ENCODE measurements at places on chromosomes 5 and 9. TPM values are rescaled to one million over a fixed set of nuclear protein-coding genes. Genes with fewer than 3 reads are reported as not detected.

DNA sequence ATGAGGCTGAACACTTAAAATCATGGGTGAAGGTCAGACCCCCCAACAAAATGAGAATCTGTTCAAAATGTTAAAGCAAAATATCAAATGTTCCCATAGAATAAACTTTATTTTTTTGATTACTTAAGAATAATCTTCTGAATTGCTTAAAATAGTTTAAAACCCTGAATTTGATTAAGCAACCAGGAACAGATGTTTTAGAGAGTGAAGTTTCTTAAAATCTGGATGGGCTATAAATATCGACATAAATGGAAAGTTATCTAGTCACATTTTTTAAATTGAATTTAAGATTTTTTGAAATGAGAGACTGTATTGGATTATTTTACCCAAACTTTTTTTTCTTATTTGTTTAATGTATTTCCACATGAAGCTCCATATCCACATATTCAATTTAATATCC, 98.5 kb downstream of the ADAMTS12 start:
- no peak for DNase-seq
- peaks cover 5% of the 10 kb centered on the region for H3K4me1 ChIP-seq
- H3K4me3 ChIP-seq = no peak overlapping the region
- H3K27ac ChIP-seq = no peak overlapping the region

DNA sequence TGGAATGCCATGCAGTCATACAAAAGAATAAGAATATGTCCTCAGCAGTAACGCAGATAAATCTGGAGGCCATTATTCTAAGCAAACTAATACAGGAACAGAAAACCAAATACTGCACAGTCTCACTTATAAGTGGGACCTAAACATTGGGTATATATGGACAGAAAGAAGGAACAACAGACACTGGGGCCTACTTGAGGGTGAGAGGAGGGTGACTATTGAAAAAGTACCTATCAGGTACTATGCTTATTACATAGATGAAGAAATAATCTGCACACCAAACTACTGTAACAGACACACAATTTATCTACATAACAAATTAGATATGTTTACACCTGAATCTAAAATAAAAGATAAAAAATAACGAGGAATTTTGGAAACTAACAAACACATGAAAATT, 38.8 kb downstream of the MEIKIN start:
- H3K27ac ChIP-seq = no peak overlapping the region
- no peak for DNase-seq
- H3K4me3 ChIP-seq = no peak overlapping the region
- H3K27me3 ChIP-seq = no peaks in the 10 kb centered on the region
- H3K36me3 ChIP-seq = no peaks in the 10 kb centered on the region

GRCh38 chr5:160260881-160261815, 31.8 kb downstream of the FABP6 start:
- no peak for DNase-seq
- H3K27ac ChIP-seq = no peak overlapping the region
- peaks cover 18% of the 10 kb centered on the region for H3K4me1 ChIP-seq
- H3K36me3 ChIP-seq = peaks cover 8% of the 10 kb centered on the region
- H3K4me3 ChIP-seq = no peak overlapping the region

HMMR gene
- total RNA-seq = 54.8 TPM

GRCh38 chr9:14318934-14319580, 5.1 kb upstream of the NFIB start:
- peaks cover 58% of the 10 kb centered on the region for H3K4me1 ChIP-seq
- no peak for DNase-seq

DNA sequence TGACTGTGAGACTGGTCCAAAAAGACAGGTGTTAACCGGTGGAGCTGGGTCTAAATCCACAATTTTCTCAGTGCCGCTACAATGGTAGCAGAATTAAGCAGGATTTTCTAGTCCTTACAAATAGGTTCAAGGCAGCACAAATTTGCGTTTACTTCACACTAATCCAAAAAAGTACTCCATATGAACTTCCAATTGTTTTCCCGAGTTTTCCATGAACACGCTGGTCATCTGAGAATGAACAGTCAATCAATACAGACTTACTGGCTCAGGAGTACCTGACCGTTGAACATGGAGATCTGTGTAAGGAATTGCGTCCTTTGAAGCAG, 709 bp downstream of the SLC35D2 start:
- H3K4me3 ChIP-seq = peak overlapping the region; percentile 74
- H3K27me3 ChIP-seq = no peaks in the 10 kb centered on the region
- H3K4me1 ChIP-seq = peaks cover 18% of the 10 kb centered on the region
- peaks cover 9% of the 10 kb centered on the region for H3K36me3 ChIP-seq

NUTM2G gene
- 1.6 TPM for total RNA-seq

DNA sequence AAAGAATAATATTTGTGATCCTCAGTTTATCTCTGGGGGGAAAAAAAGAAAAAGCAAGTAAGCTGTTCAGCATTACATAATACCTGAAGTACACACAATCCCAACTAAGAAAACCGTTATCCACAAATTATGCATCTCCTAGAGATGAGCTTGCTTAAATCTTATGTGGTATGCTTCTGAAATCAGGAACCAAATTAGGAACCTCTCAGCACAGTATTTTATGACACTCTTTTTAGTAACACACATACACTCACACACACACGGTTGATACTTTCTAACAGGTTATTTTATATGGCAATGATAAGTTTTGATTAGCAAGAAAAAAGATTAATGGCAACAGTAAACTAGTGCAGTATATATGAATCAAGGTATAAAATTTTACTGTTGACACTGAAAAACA, 1.2 kb upstream of the ZNF510 start:
- peak overlapping the region; percentile 56 for H3K4me3 ChIP-seq
- no peaks in the 10 kb centered on the region for H3K27me3 ChIP-seq
- DNase-seq = no peak
- no peak overlapping the region for H3K27ac ChIP-seq
- peaks cover 19% of the 10 kb centered on the region for H3K4me1 ChIP-seq

RETREG1 gene
- 2.3 TPM for total RNA-seq

GRCh38 chr5:103461243-103461642, 101.3 kb downstream of the NUDT12 start:
- no peaks in the 10 kb centered on the region for H3K36me3 ChIP-seq
- no peak overlapping the region for H3K4me3 ChIP-seq
- no peaks in the 10 kb centered on the region for H3K4me1 ChIP-seq
- no peak for DNase-seq
- H3K27me3 ChIP-seq = no peaks in the 10 kb centered on the region
- H3K27ac ChIP-seq = no peak overlapping the region

GRCh38 chr5:88818296-88818695, 64.7 kb downstream of the MEF2C start:
- H3K27ac ChIP-seq = no peak overlapping the region
- no peak for DNase-seq
- H3K36me3 ChIP-seq = no peaks in the 10 kb centered on the region
- H3K27me3 ChIP-seq = no peaks in the 10 kb centered on the region

SLC1A1 gene
- total RNA-seq = 8.8 TPM

- H3K27me3 ChIP-seq = no peaks in the 10 kb centered on the region
- DNase-seq = no peak
- no peak overlapping the region for H3K27ac ChIP-seq
- no peak overlapping the region for H3K4me3 ChIP-seq
Measured at GRCh38 chr5:68441309-68442073, 225.9 kb downstream of the PIK3R1 start.

DNA sequence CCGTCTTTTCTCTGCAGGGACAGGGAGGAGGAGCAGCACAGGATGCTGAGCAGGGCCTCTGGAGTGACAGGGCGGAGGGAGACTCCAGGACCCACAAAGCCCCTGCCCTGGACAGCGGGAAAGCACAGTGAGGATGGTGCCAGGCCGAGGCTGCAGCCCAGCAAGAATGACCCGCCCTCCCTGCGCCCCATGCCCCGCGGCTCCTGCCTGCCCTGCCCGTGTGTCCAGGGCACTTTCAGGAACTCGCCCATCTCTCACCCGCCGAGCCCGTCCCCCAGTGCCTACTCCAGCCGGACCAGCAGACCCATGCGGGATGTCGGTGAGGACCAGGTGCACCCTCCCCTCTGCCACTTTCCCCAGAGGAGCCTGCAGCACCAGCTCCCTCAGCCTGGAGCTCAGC, 9.1 kb upstream of the EXOC3 start:
- H3K4me1 ChIP-seq = no peaks in the 10 kb centered on the region
- H3K27ac ChIP-seq = no peak overlapping the region
- no peak overlapping the region for H3K4me3 ChIP-seq

DNA sequence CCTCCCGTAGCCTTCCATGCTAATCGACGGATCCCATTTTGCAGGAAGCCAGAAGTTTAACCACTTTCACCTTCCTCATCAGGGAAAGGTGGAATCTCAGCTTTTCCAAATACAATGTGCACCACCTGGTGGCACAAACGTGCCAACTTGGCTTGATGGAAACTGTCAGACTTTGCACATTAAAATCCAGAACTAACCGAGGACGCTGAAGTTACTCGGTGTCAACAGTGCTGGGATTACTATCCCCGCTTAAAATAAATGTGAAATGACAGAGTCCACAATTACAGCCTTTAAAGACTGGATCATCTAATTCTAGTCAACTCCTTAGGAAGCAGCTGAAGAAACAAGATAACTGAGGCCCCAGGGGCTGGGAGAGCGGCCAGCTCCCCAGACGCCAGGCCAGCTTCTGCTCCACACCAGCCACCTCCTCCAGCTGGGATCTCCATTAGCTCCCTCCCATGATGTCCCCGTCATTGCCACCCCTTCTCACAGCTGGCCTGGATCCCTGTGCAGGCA, 50.1 kb upstream of the RETREG1 start:
- peak; percentile 17 for DNase-seq
- no peaks in the 10 kb centered on the region for H3K4me1 ChIP-seq
- H3K27me3 ChIP-seq = no peaks in the 10 kb centered on the region
- H3K4me3 ChIP-seq = no peak overlapping the region
- no peak overlapping the region for H3K27ac ChIP-seq

LMX1B gene
- total RNA-seq = not detected

FAM81B gene
- total RNA-seq = not detected

BASP1 gene
- total RNA-seq = 114 TPM

- H3K4me3 ChIP-seq = no peak overlapping the region
- peaks cover 5% of the 10 kb centered on the region for H3K4me1 ChIP-seq
- H3K36me3 ChIP-seq = peaks cover 7% of the 10 kb centered on the region
- no peak overlapping the region for H3K27ac ChIP-seq
Measured at GRCh38 chr5:54886866-54887265, 98.5 kb downstream of the ESM1 start.

DNA sequence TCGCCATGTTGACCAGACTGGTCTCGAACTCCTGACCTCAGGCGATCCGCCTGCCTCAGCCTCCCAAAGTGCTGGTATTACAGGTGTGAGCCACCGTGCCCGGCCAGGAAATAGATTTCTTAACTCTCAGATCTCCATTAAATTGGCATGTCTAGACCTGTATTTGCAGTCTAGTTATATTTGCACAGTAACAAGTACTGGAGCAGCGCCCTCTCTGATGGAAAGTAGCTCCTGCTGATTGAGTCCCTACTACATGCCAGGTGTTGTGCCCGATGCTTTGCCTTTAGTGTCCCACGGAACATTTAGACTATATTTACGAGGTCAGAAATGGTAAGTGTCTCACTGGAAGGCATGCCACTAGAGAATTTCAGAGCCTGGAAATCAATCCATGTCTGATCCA, 15.8 kb upstream of the TMED9 start:
- DNase-seq = no peak
- no peaks in the 10 kb centered on the region for H3K36me3 ChIP-seq
- H3K27ac ChIP-seq = no peak overlapping the region
- no peaks in the 10 kb centered on the region for H3K27me3 ChIP-seq
- peaks cover 3% of the 10 kb centered on the region for H3K4me1 ChIP-seq

- no peak overlapping the region for H3K4me3 ChIP-seq
- H3K27me3 ChIP-seq = no peaks in the 10 kb centered on the region
- H3K4me1 ChIP-seq = no peaks in the 10 kb centered on the region
- no peak for DNase-seq
- H3K27ac ChIP-seq = no peak overlapping the region
Measured at GRCh38 chr5:2381861-2382260, 369.6 kb downstream of the IRX2 start.

RNF183 gene
- not detected for total RNA-seq

- no peaks in the 10 kb centered on the region for H3K36me3 ChIP-seq
- H3K4me3 ChIP-seq = no peak overlapping the region
- no peak for DNase-seq
- peaks cover 12% of the 10 kb centered on the region for H3K4me1 ChIP-seq
- H3K27me3 ChIP-seq = no peaks in the 10 kb centered on the region
Measured at GRCh38 chr9:20997503-20998076, 33.9 kb downstream of the HACD4 start.

GRCh38 chr5:157172403-157172802, 6.3 kb upstream of the GARIN3 start:
- no peak overlapping the region for H3K27ac ChIP-seq
- H3K27me3 ChIP-seq = no peaks in the 10 kb centered on the region
- no peak for DNase-seq
- H3K4me3 ChIP-seq = no peak overlapping the region

PGGT1B gene
- 13.0 TPM for total RNA-seq

- no peak overlapping the region for H3K27ac ChIP-seq
- H3K4me3 ChIP-seq = no peak overlapping the region
- DNase-seq = no peak
- H3K4me1 ChIP-seq = no peaks in the 10 kb centered on the region
- no peaks in the 10 kb centered on the region for H3K27me3 ChIP-seq
- peaks cover 29% of the 10 kb centered on the region for H3K36me3 ChIP-seq
Measured at GRCh38 chr9:34098307-34098706, 28.2 kb downstream of the DCAF12 start.

MYMK gene
- total RNA-seq = not detected

- H3K4me1 ChIP-seq = no peaks in the 10 kb centered on the region
- no peaks in the 10 kb centered on the region for H3K36me3 ChIP-seq
- DNase-seq = no peak
Measured at GRCh38 chr5:92981001-92981400, 600.0 kb downstream of the NR2F1-AS1 start.
